AG04449 (cell line): ENCODE measurements at places on chromosomes 1 and 21.

DNA sequence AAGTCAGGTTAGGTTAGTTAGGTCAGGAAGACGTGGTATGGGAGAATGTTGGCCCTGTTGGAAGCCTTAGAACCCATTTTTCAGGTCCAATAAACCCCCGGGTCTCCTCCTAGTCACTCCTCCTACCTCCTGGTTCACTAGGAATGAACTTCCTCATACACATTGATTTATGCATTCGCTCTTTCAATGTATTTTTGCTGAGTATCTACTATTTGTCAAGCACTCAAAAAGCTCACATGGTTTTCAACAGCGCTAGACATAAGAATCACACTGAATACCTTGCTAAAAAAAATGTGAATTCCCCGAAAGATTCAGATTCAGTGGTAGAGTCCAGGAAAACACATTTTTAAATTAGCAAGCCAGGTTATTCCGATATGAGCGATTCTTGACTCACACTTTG lies 85.8 kb upstream of the LRRN2 start:
- no peak for DNase-seq

DNA sequence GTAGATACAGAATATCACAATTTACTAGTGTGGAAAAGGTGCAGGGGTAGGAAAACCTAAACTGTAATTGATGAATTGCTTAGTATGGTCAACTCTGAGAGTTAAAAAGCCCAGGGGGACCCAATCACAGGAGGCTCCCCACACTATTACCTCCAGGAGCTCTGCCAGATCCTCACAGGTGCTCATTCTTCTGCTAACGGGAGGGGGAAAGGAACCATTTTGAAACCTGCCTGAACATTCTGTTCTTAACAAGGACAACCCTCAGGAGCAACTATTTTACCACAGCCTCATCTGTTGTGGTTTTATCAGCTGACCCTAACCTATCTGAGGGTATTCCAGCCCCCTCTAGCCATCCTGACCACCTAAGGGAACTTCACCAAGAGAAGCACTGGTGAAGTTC lies 19.1 kb downstream of the PDIK1L start:
- DNase-seq, result no peak

DNA sequence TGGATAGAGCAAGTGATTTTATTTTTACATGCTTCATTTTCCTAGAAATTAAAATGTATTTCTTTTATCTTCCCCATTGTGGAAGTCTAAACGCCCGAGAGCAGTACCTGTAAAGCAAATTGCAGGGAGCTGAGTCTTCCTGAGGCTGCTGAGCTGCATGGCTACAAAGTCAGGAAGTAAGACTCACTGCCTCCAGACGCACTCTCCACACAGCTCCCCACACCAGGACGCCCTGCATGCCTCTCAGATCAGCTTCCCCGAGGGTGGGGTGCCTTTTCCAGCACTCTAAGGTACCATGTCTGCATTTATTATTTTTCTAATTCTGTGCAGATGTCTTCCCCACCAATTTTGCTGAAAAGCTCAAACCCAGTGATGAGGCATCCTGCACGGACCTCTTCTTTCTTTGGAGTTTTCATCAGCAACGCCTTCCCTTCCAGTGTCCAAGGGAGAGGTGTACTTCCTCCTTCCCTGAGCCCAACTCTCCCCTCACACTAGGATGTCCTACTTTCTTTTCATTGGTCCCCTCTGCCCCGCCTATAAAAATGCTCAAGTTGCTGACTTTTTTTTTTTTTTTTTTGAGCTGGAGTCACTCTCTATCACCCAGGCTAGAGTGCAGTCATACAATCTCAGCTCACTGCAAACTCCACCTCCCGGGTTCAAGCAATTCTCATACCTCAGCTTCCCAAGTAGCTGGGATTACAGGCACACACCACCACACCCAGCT lies 114.7 kb downstream of the PCNX2 start:
- no peak for DNase-seq

DNA sequence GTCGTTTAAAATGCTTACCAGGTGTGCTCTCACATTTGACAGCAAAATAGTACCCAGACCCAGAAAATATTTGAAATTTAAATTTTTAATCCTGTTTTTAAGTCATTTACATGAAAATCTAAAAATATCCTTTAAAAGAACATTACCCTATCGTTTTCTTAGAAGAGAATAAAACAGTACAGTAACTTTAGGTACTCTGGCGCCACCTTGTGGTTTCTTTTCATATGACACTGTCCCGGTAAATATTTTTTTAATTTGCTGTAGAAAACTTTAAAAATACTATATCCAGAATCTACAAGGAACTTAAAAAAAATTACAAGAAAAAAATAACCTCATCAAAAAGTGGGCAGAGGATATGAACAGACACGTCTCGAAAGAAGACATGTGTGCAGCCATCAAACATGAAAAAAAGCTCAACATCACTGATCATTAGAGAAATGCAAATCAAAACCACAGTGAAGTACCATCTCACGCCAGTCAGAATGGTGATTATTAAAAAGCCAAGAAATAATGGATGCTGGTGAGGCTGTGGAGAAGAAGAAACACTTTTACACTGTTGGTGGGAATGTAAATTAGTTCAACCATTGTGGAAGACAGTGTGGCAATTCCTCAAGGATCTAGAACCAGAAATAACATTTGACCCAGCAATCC lies 129.2 kb downstream of the RGS21 start:
- DNase-seq, result no peak

DNA sequence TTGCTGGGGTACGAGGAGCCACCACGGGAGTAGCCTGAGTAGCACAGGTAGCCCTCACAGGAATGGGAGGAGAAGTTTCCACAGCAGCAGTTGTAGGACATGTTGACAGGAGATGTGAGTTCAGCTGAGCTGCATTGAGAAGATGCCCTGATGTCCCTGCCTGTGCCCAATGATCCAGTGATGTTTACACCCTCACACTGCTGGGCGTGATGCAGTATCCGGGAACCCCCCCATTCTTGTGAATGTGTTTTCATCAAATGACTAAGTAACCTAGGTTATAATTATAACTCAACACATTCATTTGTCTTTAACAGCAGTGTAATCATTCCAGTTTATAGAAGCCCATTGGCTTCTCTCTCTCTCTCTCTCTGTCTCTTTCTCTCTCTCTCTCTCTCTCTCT lies at the start of gene KRTAP23-1:
Gene KRTAP23-1, minus strand, starts transcription at position 101 of the 400 bp plus-strand sequence. Its CDS starts 0 bp downstream, at position 101.
- no peak for DNase-seq

GRCh38 chr1:38891753-38892152 lies 10.4 kb upstream of the GJA9 start:
- DNase-seq, result no peak

DNA sequence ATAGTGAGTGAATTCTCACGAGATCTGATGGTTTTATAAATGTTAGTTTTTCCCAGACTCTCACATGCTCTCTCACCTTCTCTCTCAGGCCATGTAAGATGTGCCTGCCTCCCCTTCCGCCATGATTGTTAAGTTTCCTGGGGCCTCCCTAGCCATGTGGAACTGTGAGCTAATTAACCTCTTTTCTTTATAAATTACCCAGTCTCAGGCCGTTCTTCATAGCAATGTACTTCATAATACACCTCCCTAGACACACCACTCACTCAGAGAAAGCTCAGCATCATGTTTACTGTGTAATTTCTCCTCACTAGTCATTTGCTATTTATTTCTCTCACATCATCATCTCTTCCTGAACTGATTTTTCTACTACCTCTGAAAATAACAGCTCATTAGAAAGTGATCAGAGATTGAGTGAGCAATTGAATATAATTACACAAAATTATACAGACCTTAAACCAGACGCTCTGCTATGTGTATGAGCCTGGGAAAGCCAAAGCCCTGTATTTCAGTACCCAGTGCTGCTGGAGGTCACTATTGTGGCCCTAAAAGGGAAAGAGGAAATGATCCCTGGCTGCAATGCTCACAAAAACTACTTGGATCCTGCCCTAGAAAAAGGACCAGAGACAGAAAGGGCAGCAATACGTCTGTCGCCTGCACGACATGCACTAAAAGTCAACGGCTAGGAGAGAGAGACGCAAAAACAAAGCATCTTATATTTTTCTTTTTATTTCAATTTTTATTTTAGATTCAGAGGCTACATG lies 284.5 kb downstream of the DSCAM start:
- DNase-seq, result no peak

- DNase-seq, result no peak
Observed at GRCh38 chr1:98287626-98288025, 366.8 kb upstream of the DPYD start.

DNA sequence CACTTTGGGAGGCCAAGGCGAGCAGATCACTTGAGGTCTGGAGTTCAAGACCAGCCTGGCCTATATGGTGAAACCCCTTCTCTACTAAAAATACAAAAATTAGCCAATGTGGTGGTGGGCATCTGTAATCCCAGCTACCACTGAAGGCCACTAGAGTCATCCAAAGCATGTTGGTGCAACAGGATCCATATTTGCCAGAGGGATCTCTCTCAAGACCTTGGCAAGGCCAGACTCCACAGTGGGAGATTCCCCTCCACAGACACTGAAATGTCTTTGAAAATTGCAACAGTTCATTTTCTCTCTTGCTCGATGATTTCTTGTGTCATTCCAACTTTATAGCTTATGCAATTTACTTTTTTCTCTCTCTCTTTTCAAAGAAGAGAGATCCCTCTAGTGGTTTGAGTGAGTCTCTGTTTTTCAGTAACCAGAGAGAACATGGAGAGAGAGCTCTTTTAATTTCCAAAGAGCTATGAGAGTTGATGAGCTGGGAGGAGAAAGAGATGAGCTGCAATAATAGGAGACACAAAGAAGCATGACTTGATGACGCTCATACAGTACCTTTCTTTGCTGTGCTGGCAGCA lies 176.8 kb upstream of the USP25 start:
- DNase-seq, result no peak

DNA sequence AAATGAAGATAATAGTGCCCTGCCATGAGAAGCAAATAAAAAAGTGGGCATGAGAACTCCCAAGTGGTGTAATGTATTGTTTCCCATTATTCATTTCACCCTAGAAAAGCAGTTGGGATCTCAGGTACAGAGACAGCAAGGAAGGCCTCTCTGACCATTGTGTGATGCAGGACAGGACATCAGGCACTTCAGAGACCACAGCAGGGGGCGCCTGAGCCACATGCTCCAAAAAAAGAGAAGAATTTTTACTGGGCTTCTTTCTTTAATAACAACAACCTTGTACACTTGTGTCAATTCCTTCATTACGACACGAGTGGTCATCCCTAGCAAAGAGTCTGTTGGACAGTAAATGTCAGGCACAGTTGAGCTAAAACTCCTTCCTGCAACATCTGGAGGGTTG lies 533.3 kb downstream of the OMA1 start:
- DNase-seq, result no peak

DNA sequence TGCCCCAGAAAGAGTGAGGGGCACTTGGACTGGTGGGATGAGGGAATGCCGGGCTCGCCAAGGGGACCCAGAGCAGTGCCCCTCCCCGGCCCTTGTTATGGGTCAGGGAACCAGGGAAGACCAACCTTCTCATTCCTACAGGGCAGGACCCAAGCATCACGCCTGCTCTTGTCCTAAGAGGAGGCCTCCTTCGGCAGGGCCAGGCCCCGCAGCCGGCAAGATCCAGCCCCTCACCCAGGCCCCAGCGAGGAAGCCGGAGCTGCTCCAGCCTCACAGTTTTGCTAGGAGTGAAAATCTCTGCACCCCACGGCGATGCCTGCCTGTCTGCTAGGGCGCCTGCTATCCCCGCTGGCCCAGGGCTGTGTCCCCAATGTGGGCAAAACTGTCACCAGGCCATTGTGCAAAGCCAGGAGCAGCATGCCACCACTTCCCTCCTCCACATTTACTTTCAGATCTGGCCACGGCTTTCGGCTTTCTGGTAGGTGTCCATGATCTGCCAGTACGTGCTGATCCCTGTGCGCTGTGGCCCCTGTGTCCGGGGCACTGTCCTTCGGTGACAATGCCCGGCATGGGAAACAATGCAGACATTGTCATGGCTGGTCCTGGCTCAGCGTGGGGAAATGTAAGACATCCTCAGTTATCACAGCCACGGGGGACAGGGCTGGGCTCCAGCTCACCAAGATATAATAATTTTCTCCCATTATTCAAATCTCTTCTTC lies 9.6 kb downstream of the ACTRT2 start:
- DNase-seq, result no peak

DNA sequence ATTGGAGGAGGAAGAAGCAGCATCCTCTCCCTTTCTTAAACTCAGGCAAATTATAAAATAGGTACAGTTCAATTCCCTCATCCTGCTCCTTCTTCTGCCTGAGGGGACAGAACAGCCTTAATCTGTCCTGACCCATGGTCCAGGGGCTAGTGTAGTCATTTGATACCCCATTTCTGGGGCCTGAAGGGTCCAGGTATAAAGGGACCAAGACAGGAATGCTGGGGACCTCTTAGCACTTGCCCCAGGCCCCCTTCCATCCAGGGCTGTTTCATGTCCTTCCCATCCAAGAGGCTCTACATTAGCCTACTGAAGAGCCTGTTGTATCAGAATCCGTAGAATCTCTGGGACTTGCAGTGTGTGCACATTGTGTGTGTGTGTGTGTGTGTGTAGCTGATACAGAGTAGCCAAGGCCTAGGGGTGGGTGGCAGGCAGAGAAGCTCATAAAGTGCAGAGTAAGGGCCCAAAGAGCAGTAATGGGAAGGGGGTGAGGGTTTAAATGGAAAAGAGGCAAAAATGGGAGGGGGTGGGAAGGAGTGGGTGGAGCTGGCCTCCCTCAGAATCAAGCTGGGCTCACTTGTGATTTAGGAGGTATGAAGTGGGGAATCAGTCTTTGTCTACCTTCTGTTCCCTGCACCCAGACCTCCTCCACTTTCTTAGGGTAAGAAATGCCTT lies 32.4 kb downstream of the RUNX1 start:
- DNase-seq, result no peak

DNA sequence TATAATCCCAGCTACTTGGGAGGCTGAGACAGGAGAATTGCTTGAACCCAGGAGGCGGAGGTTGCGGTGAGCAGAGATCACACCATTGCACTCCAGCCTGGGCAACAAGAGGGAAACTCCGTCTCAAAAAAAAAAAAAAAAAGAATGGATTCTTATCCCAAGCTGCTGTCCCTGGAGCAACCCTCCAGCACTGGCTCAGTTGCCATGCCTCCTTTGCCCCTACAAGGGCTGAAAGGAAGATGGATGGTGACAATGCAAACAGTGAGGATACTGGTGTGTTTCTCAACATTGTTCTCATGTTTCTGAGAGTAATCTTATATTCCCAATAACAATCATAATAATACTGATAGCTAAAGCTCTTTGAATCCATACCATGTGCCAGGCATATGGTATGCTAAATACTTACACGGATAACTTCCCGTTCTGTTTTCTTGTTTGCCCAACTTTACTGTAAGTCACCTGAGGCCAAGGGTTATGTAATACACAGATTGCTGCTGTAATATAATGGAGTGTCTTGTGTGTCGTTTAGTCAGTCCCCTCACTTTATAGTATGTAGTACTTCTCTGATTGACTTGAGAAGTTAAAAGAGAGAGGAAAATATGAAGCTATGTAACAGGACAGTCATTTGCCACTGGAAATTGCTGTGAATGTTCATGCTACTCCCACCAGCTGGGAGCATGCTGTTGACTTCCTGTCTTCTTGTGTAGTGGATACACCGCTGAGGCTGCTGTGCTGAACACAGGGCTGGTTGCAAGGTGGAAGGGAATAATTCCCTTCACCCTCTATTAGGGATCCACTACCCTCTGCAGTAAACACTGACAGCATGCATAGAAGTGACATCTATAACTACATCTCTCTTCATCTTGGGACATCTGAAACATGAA lies 153.6 kb downstream of the CNIH3 start:
- no peak for DNase-seq
